Testis (tissue), 5 donors: ENCODE measurements at places on chromosomes 12 and 14. TPM values are rescaled to one million over a fixed set of nuclear protein-coding genes. Genes with fewer than 3 reads are reported as not detected.

FOXN4 gene
- total RNA-seq = 7.8 TPM

TSPAN8 gene
- 1.3 TPM for total RNA-seq

- H3K4me1 ChIP-seq = peaks cover 6% of the 10 kb centered on the region
- no peak overlapping the region for H3K4me3 ChIP-seq
- H3K27ac ChIP-seq = no peak overlapping the region
These were observed 17.3 kb upstream of the STAC3 start for GRCh38 chr12:57268264-57268663.

DNA sequence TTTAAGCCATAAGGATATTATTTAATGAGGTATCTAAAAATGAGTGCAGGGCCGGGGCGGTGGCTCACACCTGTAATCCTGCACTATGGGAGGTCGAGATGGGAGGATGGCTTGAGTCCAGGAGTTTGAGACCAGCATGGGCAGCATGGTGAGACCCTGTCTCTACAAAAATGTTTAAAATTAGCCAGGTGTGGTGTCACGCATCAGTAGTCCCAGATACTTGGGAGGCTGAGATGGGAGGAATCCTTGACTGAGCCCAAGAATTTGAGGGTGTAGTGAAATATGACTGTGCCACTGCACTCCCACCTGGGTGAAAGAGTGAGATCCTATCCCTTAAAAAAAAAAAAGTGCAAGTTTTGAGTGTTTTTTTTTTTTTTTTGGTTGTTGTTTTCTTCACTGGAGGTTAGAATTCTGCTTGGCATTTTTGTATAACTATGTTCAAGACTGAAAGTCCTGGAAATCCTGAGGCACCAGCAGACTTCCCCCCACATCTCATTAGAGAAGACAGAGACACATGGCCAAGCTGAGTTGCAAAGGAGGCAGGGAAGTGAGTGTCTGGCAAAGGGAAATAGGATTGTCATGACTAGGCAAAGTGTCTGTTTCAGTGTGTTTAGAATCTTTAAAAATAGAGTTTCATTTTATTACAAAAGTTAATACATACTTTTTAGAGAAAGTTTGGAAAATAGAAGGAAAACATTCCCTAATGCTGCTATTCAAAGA, 53.5 kb upstream of the DUSP6 start:
- no peak for DNase-seq
- H3K4me1 ChIP-seq = no peaks in the 10 kb centered on the region
- no peak overlapping the region for H3K27ac ChIP-seq
- H3K36me3 ChIP-seq = no peaks in the 10 kb centered on the region

GRCh38 chr14:68168460-68169109, 349.0 kb downstream of the RAD51B start:
- no peaks in the 10 kb centered on the region for H3K36me3 ChIP-seq
- peaks cover 7% of the 10 kb centered on the region for H3K4me1 ChIP-seq
- no peak for DNase-seq
- H3K27me3 ChIP-seq = no peaks in the 10 kb centered on the region

DNA sequence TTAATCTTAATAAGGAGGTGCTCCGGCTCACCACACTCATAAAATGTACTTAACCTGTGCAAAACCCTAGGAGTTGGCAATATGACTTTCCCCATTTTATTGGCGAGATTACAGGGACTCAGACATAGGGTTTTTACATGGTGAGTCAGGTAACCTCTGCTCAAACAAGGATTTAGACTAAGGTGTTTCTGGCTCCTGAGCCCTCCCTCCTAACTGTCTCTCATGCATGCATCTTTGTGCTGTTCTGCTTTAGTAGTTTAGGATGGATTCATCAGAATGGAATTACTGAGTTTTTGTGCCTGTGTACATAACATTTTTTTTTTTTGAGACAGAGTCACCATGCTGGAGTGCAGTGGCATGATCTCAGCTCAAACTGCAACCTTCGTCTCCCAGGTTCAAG, 993.3 kb upstream of the TMEM132C start:
- no peak overlapping the region for H3K27ac ChIP-seq
- no peaks in the 10 kb centered on the region for H3K4me1 ChIP-seq
- H3K4me3 ChIP-seq = no peak overlapping the region
- H3K36me3 ChIP-seq = no peaks in the 10 kb centered on the region

DNA sequence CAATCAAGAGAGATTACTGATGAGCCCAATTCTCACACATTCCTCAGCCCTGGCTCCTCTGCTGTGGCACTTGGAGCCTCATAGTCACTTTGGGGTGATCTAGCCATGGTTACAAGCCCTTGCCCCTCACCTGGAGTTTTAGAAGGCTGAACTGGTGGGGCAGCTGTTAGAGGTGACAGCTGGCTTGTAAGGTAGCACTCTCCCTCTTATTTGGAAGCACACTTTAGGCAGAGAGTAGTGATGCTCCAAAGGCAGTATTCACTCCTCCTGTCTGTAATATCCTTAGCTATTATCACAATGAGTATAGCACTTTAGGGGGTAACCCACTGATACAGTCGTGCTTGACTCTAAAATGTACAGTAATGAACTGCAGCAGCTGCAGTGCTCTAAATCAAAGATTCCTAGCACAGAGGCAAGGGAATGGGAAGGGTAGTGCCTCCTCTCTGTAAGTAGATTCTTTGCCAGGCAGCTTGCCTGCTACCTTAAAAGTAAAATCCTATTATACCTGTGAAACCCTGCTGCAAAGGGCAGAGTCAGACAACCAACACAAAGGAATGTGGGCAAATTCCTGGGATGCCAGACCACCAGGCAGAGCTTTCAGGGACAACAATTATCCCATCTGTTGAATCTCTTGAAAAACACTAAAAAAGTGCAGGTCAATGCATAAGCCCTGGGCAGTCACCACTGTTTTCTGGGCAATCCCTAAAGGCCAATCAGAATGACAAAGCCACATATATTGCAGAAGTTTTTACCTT, 336.3 kb downstream of the NOVA1 start:
- H3K4me3 ChIP-seq = no peak overlapping the region
- H3K27ac ChIP-seq = no peak overlapping the region
- no peaks in the 10 kb centered on the region for H3K36me3 ChIP-seq
- no peaks in the 10 kb centered on the region for H3K4me1 ChIP-seq
- DNase-seq = no peak

GRCh38 chr14:23695664-23695999, 59.5 kb downstream of the DHRS2 start:
- H3K36me3 ChIP-seq = no peaks in the 10 kb centered on the region
- DNase-seq = no peak
- no peaks in the 10 kb centered on the region for H3K27me3 ChIP-seq

DNA sequence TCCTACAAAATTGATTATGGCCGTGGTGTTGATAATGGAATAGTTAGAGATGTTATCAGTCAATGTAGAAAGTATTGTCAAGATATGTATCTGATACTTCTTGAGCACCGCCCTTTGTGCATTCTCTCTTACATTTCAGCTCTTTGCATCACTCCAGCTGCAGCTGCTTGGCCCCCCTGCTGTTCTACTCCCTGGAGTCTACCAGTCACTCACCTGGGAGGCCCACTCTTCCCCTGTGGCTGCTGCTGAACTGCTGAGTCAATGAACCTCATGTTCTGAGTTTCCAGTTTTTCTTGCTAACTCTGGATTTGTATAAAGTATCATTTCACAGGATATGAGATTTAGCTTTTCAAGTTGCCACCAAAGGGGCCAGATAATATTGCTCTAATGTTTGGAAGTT, 312.8 kb upstream of the SLC16A7 start:
- no peak overlapping the region for H3K27ac ChIP-seq
- no peaks in the 10 kb centered on the region for H3K4me1 ChIP-seq
- H3K27me3 ChIP-seq = no peaks in the 10 kb centered on the region
- H3K36me3 ChIP-seq = no peaks in the 10 kb centered on the region
- H3K4me3 ChIP-seq = no peak overlapping the region

DNA sequence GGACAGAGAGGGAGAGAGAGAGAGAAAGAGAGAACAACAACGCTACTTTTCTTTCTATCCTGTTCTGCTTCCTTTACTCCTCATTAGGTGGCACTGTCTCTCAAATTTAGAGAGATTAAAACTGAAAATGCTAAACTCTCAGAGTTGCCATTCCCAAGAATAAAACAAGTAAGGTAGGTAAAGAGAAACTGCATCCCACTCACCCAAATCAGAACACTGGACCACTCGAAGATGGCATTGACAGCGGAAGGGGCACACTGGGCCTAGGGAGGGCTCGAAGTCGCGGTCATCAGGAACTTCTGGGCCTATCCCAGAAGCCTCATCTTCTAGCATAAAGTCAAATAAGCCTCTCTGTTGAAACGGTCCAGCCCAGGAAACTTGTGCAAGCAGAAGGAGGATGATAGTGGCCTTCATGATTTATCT, 4.5 kb downstream of the DCN start:
- H3K27me3 ChIP-seq = no peaks in the 10 kb centered on the region
- H3K36me3 ChIP-seq = no peaks in the 10 kb centered on the region
- DNase-seq = no peak
- peak overlapping the region; percentile 36 for H3K4me3 ChIP-seq

- peaks cover 28% of the 10 kb centered on the region for H3K4me1 ChIP-seq
- no peak for DNase-seq
- no peaks in the 10 kb centered on the region for H3K27me3 ChIP-seq
- H3K4me3 ChIP-seq = no peak overlapping the region
- H3K36me3 ChIP-seq = no peaks in the 10 kb centered on the region
These were observed 42.1 kb downstream of the TSPAN9 start for GRCh38 chr12:3119192-3119755.

DNA sequence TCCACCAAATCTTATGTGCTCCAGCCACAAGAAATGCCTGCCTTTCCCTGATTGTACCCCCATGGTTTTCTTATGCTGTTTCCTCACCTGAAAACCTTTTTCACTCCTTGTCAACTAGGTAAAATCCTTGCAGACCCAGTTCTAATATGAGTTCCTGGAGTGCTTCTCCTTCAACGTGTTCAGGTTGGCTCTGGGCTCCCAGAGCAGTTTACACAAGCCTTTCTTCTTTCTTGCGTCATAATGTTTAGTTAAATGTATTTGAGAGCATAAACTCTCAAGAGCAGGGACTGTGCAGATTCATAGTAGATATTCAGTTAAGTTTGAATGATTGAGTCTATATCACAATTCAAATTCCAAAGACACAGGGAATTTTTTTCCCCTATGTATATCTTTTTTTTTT, 484.8 kb upstream of the CCDC196 start:
- no peaks in the 10 kb centered on the region for H3K4me1 ChIP-seq
- no peaks in the 10 kb centered on the region for H3K27me3 ChIP-seq
- H3K36me3 ChIP-seq = no peaks in the 10 kb centered on the region
- no peak for DNase-seq
- no peak overlapping the region for H3K4me3 ChIP-seq
- H3K27ac ChIP-seq = no peak overlapping the region

DNA sequence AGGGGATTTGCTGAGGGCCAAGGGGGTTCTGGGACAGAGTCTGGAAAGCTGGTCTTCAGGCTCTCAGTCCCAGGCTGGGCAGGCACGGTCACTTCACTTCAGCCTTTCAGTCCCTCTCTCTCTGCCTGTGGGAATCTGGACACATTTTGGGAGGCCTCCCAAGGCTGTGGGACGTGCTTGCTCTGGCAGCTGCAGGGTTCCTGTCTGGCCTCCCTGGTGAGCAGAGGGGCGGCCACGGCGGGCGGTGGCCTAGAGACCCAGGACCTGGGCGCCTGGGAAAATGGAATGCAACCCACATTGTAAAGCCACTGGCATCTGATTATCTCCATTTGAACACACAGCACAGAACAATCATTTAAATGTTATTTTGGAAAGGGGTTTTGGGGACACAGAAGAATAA, 10.1 kb upstream of the ALDH2 start:
- no peak for DNase-seq

DNA sequence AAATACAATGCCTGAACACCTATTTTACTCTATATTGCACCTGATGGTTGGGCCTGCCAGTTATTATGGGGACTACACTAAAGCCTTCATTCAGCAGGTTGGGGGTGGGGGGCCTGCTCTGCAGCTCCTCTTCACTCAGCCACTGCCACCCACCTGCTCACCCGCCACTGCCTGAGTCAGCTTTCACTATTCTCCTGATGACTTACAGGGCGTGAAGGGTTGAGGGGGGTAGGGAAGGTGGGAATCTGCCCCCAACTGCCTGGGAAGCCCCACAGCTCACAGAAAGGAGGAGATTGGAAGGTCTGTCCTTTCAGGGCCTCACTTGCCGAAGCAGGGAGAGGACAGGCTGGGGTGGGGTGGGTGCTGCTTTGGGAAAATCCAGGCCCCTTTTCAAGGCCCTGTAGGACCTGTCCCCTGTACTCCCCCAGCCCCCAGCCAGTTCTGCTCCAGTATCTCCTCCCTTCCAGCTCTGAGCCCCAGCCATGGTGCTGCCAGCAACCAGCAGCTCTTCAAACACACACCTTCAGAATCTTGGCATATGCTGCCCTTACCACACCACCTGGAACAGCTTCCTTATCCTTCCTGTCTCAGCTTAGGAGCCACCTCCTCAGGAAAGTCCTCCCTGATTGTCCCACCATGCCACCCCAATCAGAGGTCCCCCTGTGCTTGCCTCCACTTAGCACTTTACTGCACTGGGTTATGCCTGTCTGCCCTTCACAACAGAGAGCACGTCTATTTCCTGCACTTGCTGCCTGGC, 33.1 kb downstream of the IRF2BPL start:
- DNase-seq = no peak
- no peaks in the 10 kb centered on the region for H3K27me3 ChIP-seq
- no peaks in the 10 kb centered on the region for H3K36me3 ChIP-seq

DNA sequence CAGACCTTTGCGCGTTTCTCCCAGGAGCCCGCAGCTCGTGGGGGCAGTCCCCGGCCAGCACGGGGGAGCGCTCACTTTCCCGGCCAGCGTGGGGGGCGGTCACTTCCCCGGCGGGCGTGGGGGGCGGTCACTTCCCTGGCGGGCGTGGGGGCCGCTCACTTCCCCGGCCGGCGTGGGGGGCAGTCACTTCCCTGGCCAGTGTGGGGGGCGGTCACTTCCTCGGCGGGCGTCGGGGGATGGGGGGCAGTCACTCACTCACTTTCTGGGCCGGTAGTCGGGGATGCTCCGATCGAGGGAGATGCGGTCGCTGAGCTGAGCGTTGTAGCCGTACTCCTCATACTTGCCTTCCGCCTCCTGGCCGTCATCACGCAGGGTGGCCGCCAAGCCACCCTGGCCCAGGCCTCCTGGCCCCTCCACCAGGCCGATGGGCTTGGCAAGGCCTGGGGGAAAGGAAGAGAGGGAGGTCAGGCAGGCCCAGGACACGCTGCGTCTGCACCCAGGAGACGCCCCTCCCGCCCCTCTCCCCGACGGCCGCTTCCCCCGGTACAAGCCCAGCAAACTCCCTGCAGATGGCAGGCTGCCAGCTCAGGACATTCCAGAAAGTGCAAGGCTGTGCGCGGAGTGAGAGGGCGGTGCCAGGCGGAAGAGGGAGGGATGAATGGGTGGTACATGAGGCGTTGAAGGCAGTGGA, 43.3 kb downstream of the GALNT9 start:
- peak overlapping the region; percentile 45 for H3K27ac ChIP-seq
- DNase-seq = peak; percentile 85
- no peaks in the 10 kb centered on the region for H3K27me3 ChIP-seq
- H3K4me3 ChIP-seq = no peak overlapping the region
- H3K4me1 ChIP-seq = peaks cover 14% of the 10 kb centered on the region
- no peaks in the 10 kb centered on the region for H3K36me3 ChIP-seq

DNA sequence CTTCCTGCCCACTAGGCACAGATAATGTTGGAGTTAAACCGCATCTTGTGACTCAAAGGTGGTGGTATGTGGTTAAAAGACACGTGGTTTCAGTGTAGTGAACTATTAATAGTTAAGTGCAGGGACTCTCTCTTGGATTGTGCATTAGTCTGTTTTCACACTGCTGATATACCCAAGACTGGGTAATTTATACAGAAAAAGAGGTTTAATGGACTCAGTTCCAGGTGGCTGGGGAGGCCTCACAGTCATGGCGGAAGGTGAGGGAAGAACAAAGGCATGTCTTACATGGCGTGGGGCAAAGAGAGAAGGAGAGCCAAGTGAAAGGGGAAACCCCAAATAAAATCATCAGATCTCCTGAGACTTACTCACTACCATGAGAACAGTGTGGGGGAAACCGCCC, 362.3 kb downstream of the GLT1D1 start:
- no peak overlapping the region for H3K4me3 ChIP-seq
- no peaks in the 10 kb centered on the region for H3K27me3 ChIP-seq
- no peaks in the 10 kb centered on the region for H3K36me3 ChIP-seq
- no peaks in the 10 kb centered on the region for H3K4me1 ChIP-seq
- H3K27ac ChIP-seq = no peak overlapping the region
- no peak for DNase-seq
